IPS DF 6.9 (cell line): ENCODE measurements at places on chromosomes 11 and 22.

DNA sequence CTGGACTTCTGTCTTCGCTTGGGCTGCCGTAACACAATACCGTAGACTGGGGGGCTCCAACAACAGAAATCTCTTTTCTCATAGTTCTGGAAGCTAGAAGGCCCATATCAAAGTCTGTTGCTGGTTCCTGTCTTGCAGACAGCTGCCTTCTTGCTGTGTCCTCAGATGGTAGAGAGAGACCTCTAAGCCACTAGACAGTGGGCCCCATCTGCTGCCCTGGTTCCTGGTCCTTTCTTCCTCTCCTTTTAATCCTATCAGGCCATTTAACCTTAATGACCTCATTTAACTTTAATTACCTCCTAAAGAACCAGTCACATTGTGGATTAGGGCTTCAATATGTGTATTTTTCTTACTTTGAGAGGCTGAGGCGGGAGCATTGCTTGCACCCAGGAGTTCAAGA lies 9.4 kb downstream of the CEP164 start:
- DNase-seq: no peak

- DNase-seq: no peak
Measured at GRCh38 chr11:118198370-118198769, 21.9 kb upstream of the SCN2B start.

GRCh38 chr11:73467505-73467904 lies 91.3 kb downstream of the RELT start:
- DNase-seq: no peak

GRCh38 chr11:119483881-119484371 lies 61.0 kb upstream of the THY1 start:
- DNase-seq: no peak

- no peak for DNase-seq
Measured at GRCh38 chr11:954392-955153, 28.9 kb downstream of the AP2A2 start.

- DNase-seq: no peak
Measured at GRCh38 chr11:68673991-68674390, 10.4 kb upstream of the GAL start.

GRCh38 chr11:27266125-27266524 lies 96.9 kb downstream of the CCDC34 start:
- DNase-seq: no peak

DNA sequence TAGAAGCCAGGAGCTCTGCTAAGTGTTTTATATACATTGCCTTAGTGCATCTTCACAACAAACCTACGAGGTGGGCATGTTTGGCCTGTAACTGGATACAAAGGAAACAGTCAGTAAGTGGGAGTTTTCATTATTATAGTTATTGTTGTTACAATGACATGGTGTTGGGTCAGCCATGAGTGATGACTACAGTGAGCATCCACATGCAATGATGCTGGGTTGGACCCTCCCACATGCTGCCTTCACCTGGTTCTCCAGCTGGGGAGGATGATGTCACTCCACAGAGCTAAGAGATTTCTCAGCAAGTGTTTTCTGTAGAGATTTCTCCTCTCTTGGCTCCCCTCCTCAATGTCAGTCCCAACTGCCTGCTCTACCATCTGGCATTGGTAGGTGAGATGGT lies 59.3 kb downstream of the EHF start:
- no peak for DNase-seq

- no peak for DNase-seq
Measured at GRCh38 chr22:43990044-43990443, 34.1 kb upstream of the PARVB start.

DNA sequence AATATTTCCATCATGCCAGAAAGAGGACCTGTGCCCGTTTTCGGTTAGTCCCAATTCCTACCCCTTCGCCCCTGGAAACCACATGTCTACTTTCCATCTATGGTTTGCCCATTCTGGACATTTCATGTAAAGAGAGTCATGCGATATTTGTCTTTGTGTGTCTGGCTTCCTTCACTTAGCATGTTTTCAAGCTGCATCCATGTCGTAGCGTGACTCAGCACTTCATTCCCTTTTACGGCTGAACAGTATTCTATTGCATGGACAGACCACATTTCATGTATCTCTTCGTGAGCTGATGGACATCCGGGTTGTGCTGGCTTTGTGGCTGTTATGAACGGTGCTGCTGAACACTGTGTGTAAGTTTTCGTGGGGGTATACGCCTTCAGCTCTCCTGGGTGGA lies 43.4 kb downstream of the SCUBE1 start:
- no peak for DNase-seq

DNA sequence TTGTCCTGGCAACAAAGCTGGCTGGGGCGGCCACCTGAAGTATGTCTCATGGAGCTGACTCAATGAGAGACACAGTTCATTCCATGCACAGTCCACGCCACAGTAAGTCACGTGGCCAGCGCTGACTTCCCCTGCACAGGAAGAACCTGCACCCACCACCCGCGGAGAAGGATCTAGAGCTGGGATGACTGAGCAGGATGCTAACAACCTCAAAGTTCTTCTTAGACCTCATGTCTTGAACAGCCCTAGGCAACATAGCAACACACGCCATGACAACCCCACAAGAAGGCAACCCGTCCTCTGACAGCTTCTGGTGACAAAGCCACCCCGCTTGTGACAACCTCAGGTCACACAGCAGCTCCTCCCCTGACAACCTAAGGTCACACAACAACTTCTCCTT lies 76.9 kb upstream of the B3GAT1 start:
- no peak for DNase-seq

DNA sequence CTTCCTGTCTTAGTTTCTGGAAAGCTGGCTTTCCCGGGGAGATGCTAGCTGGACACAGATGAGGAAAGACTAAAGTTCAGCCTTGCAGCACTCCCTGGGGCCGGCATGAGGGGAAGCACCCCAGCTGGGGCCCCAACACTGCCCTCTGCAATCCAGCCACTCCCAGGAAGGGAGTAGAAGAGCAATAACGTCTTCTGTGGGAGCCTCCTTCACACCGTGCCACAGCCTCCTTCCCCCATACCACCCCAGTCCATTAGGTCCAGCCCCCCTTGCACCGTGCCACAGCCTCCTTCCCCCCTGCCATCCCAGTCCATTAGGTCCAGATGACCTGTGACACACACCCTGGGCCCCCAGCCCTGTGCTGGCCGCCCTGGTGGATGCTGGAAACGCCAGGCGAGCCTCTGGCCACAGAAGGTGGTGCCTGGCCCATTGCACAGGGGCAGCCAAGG lies 44.1 kb upstream of the PRDM11 start:
- DNase-seq: no peak

DNA sequence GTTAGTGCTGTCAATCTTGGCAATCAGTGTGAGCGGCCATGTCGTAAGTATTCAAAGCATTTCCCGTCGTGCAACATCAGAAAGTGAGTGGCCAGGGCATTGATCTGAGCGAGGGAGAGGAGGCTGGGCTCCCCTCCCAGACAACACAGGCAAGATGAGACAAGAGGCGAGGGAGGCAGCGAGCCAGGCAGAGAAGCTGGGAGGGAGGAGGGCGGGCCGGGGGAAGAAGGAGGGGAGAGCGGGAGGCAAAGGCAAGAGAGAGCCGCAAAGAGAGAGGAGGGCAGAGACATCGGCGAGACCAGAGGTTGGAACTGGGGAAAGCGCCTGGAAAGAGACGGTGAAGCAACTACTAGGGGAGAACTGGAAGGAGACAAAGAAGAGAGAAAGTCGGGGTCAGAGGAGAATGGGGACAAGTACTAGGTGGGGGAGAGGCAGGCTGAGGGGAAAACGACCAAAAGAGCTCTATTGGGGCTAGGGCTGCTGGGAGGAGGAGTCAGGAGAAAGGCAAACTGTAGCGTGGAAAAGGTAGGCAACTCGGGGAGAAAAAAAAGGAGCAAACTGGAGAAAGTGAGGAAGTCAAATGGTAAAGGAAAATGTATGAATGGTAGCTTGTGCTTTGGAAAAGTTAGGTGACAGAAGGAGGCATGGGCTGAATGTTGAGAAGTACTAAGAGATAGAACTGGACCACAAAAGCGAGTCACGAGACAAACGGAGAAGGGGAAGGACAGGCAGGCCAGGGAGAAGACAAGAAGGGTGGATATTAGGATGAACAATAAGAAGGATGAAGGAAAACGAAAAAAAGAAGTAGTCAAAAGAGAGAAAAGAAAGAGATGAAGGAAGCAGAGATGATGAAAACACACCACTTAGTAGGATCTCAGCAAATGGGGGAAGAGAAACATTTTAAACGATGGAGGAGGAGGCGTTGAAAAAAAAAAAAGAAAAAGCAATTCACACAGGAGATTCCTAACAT lies 130.5 kb upstream of the C11orf58 start:
- DNase-seq: no peak

DNA sequence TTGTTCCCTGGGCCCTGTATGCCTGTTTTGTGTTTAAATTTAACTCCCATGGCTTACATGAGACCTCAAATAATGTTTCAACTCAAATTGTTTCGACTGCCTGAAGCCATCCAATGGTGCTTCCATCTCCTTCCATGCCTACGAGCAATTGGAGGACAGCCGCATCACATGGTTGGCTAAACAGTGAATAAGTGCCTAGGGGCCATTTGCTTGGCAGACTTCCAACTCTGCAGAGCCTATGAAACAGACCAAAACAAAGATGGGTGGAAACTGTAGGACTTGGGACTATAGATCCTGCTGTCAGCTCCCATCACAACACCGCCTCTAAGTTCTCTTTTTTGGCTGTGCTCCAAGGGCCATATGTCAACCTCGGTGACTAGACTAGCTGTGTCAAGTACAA lies 84.1 kb downstream of the PARVA start:
- no peak for DNase-seq

GRCh38 chr11:36212564-36213392 lies 76.4 kb downstream of the COMMD9 start:
- no peak for DNase-seq

DNA sequence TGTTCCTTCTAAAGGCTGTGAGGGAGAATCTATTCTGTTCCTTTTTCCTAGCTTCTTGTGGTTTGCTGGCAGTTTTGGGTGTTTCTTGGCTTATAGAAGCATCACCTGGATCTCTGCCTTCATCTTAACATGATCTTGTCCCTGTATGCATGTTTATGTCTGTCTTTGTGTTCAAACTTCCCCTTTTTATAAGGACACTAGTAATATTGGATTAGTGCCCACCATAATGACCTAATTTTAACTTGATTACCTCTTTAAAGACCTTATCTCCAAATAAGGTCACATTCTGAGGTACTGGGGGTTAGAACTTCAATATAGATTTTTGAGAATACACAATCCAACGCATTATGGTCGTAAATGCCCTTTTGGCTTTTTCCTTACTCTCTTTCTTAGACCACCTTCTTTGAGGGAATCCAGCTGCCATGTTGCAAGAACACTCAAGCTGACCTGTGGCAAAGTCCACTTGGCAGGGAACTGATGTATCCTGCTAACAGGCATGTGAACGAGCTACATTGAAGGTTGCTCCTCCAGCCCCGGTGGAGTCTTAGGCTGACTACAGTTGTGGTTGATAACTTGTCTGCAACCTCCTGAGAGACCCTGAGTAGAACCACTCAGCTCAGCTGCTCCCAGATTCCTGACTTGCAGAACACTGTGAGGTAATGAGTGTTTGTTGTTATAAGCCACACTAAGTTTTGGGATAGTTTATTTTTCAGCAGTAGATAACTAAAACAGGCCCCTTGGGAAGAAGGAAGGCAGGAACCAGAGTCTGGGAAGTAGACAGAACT lies 127.1 kb upstream of the OR9Q1 start:
- DNase-seq: no peak

DNA sequence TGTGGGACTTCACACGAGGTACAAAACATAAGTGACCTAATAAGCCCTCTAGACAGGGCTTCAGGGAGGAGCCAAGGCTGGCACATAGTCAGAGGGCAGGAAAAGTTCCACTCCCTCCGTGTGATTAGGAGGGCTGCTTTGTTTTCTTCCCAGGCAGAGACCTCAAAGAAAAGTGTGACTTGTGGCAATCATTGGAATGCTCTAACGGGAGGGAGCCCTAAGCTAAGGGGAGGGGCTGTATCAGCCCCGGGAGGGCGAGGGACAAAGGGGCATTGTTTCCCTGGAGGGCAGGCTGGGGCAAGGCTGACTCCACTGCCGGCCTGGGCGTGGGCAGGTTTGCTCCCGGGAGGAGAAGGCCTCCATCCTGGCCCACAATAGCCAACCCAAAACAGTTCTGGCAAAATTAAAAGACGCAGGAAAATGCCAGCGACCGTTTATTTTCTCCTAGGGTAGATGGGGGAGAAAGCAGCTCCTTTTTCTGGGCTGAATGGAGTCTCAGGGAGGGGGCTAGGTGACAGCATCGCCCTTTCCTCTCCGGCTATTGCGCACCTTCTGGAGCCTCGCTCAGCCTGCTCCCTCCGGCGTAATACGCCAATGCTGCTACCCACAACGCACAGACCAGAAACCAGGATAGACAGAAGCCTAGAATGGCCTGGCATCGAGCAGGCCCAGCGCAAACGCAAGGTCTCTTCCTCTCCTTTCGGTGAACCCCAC lies 60.2 kb downstream of the ENDOD1 start:
- DNase-seq: no peak

- DNase-seq: no peak
Measured at GRCh38 chr11:2413742-2414579, 13.4 kb downstream of the TSSC4 start.

GRCh38 chr11:23765682-23766252 lies 731.1 kb upstream of the LUZP2 start:
- DNase-seq: no peak

DNA sequence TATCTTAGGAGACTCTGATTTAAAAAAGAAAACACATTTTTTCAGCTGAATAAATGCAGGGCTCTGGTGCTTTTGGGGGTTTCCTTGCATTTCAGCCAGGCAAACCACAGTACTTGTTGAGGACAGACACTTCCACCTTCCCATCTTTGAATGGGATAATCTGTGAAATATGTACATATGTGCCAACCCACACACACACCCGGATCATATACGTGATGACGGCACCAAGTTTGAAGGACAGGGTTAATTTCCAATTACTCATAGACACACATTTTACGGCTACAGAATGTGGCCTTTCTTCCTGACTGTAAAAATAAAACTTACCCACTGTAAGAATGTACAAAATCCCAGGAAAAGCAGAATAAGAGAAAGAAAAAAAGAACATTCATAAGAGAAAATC lies 104.4 kb downstream of the MPPED2 start:
- DNase-seq: no peak

DNA sequence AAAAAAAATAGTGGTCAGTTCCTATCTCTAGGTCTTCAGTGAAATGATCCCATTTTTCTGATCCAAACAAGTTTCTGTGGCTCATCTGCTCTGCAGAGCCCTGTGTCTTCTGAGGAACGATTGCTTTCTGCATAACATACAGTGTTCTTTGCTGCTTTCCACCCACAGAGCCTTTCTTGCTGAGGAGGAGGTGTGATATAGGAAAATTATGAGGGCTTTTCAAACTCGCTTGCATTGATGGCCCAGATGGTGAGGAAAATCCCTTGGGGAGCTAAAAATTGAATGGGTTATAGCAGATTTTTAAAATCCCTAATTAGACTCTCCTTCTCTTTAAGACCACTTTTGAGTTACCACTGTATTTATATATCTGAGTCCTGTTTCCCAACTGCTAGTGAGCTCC lies 31.3 kb downstream of the JAM3 start:
- no peak for DNase-seq

- DNase-seq: no peak
Measured at GRCh38 chr22:41021061-41021612, 70.0 kb downstream of the RBX1 start.

- DNase-seq: no peak
Measured at GRCh38 chr11:69630017-69630416, 10.9 kb upstream of the CCND1 start.

GRCh38 chr22:31728857-31729256 lies 21.1 kb downstream of the PRR14L start:
- DNase-seq: no peak

GRCh38 chr11:66936311-66936711 lies 21.9 kb downstream of the PC start:
- no peak for DNase-seq

GRCh38 chr11:82458761-82459160 lies 274.9 kb downstream of the FAM181B start:
- no peak for DNase-seq

GRCh38 chr11:102911758-102912481 lies 37.1 kb upstream of the MMP12 start:
- no peak for DNase-seq
